ENCODE measurements at places on chromosomes 7 and 10.

DNA sequence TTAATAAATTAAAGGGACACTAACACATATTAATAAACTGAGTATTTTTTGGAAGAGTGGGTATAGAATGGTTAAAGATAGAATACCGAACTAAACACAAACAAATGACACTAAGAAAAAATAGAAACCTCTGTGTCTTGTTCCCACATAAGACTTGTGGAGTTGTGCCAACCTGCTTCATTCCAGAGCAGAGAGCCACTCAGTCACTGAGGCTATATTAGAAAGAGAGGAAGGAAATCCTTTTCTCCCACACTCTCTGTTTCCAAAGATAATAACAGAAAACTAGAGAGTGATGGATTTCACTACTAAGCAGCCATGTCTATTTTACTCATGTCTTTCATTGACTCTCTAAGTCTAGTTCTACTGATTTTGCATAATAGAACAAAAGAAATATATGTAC, 26.0 kb downstream of the CTNNA3 start:
- no peak for DNase-seq

DNA sequence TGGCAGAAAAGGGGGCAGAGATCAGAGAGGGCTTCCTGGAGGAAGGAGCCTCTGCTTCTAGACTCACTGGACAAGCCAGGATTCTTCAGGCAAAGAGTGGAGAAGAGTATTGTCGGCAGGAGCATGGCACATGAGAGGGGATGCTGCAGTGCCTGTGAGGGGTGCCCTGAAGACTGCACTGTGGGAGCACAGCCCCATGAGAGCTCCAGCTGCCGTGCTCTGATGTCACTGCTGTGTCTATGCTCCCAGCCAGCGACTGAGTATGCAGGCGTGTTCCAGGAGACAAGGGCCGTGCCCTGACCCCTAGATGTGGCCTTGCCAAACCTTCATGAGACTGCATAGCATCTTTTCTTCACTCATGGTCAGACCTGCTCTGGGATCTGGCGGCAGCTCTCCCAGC, 339.1 kb downstream of the RPS24 start:
- no peak for DNase-seq

- no peak for DNase-seq
Observed at GRCh38 chr7:12322903-12323300, 80.8 kb downstream of the VWDE start.

GRCh38 chr7:40579401-40579800, 444.6 kb downstream of the SUGCT start:
- DNase-seq: no peak

- DNase-seq: no peak
Observed at GRCh38 chr7:152931633-152932032, 172.1 kb downstream of the ACTR3B start.

DNA sequence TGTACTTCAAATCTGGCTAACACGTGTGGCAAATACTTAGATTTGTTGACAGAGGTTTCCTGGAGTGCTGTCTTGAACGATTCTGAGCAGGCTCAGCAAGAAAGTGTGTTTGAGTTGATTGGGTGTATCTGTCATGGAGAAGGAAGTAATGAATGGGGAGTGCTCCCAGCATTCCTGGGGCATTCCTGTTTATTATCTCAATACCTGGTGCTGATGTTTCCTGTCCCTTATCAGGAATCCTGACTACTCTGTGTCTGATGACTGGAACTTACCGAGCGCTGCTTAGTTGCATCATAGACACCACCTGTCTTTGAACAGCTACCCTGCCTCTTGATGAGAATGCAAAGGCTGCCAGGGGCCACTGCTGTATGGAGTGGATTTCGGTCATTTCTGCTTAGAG, 41.0 kb upstream of the TMEM248 start:
- no peak for DNase-seq

Data from vagina (tissue), 2 donors.